ENCODE measurements at places on chromosomes 2 and 18.

DNA sequence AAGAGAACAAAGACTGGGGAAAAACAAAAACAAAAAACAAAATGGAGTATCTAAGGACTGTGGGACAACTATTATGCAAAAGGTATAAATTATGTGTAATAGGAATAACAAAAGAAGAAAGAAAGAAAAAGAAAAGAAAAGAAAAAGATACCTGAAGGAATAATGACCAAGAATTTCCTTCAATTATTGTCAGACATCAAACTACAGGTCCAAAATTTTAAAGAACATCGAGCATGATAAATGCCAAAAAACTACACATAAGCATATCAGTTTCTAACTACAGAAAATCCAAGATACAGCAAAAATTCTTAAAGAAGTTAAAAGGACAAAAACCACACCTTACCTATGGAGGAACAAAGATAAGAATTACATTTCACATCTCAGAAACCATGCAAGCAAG lies 93.0 kb downstream of the SPIRE1 start:
- ATAC-seq: no peak

GRCh38 chr2:67108231-67108630 lies 288.9 kb upstream of the ETAA1 start:
- no peak for ATAC-seq

DNA sequence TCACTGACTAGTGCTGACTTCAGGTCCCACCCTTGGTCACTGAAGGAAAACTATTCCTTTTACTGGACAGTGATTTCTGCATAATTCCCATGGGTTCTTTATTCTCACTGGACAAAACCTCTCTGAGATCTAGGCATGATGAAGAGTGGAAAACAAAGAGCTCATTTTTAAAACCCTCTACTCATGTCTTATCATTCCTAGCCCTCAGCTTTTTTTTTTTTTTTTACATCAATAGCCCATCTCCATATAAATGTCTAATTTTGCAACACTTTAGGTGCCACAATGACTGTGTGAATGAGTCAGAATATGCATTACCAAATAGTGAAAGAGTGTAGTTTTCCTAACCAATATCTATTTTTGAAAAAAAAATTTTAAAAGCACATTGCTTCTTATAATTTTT lies 74.8 kb downstream of the TCF4 start:
- ATAC-seq: no peak

DNA sequence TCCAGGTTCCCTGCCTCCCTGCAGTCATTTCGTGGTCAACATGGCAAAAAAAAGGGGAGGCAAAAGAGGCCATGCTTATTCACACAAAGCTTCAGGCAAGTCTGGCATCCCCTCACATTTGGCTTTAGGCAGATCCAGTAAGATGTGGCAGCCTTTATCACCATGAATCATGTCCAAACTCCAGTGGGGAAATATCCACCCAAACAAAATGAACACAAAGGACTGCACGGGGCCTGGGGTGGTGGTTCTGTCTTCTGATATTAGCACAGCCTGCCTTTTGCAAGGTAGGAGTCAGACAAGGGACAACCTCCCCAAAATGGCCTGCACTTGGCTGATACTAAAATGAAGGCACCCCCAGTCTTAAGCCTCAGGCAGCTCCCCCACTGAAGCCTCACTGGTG lies 129.9 kb downstream of the ZBTB7C start:
- no peak for ATAC-seq

DNA sequence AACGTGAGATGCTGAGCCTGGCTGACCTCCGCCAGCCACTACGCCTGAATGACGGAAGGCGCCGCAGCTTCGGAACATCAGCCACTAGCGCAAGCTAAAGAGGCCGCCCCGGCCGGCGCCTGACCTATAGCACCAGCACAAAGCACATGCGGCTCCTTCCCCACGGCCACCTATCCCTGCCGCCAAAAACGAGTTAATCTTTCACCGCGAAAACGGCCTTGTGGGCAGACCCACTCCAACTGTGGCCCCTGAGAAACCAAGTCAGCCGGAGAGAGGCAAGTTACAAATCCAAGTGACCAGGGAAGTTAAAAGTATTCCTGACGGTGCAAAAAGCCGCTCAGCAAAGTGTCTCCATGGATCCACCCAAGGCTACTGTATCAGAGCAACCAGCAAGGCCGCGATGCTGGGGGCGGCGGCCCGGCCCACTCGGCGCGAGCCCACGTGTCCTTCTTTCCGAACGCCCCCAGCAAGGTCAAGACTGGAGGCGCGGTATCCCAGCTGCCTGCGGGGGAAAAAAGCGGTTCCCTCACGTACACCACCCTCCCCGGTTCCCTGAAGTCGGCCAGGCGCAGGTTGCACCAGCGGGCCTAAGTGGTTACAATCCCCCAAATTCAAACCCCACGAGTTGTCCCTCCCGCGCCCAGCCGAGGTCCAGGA lies 575 bp downstream of the HSPD1 start:
- ATAC-seq: peak; percentile 40

- no peak for ATAC-seq
These were observed 38.5 kb downstream of the PSMG2 start for GRCh38 chr18:12741351-12741750.

DNA sequence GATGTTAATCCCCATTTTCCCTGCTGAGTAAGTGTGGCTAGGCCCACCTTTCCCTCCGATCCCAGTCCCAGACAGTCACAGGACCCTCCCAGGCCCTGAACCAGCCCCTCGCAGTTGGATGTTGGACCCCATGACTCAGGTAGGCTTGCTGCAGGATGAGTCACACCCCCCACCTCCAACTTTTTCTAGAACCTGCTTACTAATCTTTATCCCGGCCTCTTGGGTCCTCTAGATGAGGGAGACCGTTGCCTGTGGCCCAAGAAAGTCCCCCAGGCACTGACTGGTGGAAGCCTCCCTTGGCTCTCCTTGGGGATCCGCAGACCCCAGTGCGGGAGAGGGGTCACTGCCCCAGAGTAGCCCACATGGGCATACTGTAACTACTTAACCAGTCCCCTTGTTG lies 98.5 kb downstream of the SMAD7 start:
- no peak for ATAC-seq

DNA sequence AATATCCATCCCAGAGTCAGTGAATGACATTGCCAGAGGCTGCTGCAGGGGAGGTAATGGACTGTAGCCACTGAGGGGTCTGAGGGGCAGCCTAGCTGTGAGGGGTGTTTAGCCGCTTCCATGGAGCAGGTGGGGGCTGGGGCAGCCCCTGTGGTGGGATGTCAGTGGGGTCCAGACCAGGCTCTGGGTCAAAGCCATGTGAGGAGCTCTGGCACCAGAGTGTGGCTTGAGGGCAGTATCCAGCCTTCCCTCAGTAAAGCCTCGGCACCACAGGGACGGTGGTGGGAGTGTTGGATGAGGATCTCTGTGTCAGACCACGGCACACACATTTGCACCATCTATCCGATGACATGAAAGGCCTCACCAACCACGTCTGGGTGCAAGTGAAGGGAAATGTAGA lies 85.0 kb downstream of the INHBB start:
- ATAC-seq: no peak

DNA sequence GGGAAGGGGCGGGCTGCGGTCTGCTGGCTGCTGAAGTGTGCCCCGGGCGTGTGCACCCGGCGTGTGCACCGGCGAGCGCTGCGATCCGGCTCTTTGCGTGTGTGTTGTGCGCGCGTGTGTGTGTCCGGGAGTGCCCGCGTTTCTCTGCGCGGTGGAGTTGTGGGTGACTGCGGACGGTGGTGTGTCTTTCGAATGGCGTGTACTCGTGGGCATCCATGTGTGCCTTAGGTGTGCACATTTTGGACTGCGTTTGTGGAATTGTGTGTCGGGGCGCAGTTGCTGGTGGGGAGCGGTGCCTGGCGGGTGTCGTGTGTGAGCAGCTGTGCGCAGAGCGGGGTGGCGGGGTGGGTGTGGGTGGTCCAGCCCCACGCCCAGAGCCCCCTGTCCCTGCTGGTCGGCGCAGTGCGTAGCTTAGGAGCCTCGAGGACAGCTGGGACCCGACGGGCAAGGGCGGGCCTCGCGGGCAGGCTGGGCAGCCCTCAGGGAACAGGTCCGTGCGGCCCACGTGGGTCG lies 533 bp downstream of the HPCAL1 start:
- peak; percentile 34 for ATAC-seq

DNA sequence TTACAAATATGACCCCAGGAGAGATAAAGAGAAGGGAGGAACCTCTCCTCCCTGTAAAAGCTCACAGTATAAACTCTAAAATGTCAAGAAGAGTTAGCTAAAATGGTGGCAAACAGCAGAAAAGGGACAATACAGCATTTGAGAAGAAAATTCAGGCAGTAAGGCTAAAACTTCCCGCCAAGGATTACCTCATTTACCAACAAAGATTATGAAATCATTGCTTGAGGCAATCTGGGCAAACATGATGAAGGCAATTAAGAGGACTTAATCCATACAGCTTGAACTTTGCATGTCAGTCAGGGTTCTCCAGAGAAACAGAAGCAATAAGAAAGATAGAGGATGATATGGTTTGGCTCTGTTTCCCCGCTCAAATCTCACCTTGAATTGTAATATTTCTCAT lies 81.4 kb downstream of the CMPK2 start:
- ATAC-seq: no peak

DNA sequence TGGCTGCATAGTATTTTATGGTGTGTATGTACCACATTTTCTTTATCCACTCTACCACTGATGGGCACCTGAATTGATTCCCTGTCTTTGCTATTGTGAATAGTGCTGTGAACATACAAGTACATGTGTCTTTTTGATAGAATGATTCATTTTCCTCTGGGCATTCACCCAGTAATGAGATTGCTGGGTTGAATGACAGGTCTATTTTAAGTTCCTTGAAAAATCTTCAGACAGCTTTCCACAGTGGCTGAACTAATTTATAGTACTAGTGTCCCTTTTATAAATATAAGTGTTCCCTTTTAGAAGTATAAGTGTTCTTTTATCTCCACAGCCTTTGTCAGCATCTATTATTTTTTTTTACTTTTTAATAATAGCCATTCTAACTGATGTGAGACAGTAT lies 303.9 kb upstream of the EPHA4 start:
- ATAC-seq: no peak

- ATAC-seq: peak; percentile 42
These were observed 226.0 kb downstream of the GULP1 start for GRCh38 chr2:188517549-188518215.

GRCh38 chr2:237025090-237025865 lies 60.4 kb upstream of the COPS8 start:
- peak; percentile 27 for ATAC-seq

DNA sequence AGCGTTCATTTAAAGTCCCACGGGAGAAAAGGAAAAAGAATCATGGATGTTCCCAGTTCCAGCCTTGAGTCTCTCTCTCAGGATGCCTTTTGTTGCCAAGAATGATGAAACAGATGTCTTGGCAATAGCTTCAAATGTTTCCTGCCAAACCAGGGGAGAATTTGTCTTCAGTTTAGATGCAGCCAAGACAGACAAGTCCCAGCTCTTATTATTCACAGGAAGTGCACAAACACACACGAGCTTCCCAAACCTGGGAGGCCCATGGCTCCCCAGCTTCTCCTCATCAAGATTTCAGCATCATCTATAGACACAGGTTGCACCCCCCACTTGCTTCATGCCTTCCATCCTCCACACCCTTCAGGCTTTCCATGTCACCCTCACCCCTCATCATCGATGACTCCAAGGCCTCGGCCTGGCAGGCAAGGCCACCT lies 45.9 kb downstream of the HS1BP3 start:
- ATAC-seq: peak; percentile 85

- ATAC-seq: no peak
These were observed 9.3 kb upstream of the ATL2 start for GRCh38 chr2:38386377-38386776.

- no peak for ATAC-seq
These were observed 2.0 kb downstream of the MRPL30 start for GRCh38 chr2:99183025-99183424.

DNA sequence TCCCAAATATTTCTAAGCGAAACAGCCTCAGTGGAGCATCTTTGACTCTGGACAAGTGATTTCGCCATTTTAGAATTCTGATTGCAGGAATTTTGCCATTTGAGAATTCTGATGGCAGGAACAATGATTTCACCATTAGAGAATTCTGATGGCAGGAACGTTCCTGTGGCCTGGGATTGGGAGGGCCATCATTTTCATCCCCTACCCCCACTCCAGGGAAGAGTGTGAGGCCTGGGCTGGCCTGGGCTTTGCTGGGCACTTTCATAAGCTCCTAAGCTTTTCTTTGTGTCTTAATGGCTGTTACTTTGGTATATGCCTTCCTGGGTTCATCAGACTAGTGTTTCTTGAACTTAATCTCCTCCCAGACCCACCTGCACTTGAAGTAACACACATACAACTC lies 129.3 kb upstream of the EPAS1 start:
- no peak for ATAC-seq

GRCh38 chr2:14577843-14578242 lies 54.7 kb upstream of the LRATD1 start:
- no peak for ATAC-seq

- no peak for ATAC-seq
These were observed 205.1 kb upstream of the SRD5A2 start for GRCh38 chr2:31785876-31786275.

- no peak for ATAC-seq
These were observed 11.4 kb downstream of the SIX3 start for GRCh38 chr2:44952806-44953498.

DNA sequence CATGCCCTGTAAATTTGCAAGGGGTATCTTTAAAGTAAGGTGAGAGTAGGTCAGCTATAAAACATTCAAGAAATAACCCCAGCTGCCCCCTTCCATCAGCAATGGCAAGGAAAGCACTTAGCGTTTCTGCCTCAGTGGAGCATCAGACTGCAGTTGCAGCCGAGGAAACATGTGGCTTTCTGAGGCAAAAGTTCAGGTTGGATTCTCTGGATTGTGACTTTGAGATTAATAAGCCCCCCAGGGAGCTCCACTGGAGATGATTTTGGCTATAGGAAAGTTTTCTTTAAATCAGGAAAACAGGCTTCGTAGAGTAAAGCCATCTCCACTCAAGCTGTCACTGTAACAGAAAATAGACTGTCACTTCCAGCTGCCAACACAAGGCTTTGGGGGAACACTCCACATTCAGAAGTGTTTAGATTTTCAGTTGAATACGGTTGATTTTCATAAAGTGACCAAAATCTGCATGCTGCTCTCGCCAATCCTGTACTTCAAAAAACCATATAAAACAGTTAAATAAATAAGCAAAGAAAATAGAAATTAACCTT lies 15.3 kb upstream of the RIT2 start:
- no peak for ATAC-seq

- ATAC-seq: peak; percentile 77
These were observed 180.8 kb upstream of the MMADHC start for GRCh38 chr2:149768320-149768799.

DNA sequence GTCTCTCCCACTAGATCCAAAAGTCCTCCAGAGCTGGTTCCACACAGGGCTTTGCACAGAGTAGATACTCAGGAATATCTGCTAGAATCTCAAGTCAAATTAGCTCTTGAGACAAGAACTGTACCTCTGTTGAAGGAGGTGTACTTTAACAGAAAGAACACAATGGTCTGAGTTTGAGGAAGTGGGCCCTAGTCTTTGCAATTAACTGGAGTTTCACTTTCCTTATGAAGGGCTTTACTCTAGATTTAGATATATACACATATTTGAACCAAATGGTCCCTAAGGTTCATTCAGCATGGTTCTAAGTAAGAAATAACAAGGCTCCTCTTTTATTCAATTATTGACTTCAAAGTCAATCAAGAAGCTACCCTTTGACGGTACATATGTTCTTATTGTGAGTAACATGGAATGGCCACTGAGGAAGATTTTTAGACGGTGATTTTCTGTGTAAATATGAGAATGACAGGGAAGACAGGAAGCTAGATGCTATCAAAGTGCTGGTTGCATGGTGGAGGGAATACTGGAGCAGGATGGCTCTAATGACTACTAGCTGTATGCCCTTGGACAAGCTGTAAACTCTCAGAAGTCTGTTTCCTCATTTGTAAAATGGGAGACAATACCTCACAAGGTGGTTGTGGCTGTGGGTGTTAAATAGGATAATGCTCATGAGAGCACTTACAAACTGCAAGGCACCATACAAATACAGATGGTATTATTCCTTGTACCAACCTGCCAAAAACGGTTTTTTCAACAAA lies 73.5 kb upstream of the SERTAD2 start:
- ATAC-seq: no peak
